SW 1271 (cell line): ENCODE measurements at places on chromosomes 13 and 19.

DNA sequence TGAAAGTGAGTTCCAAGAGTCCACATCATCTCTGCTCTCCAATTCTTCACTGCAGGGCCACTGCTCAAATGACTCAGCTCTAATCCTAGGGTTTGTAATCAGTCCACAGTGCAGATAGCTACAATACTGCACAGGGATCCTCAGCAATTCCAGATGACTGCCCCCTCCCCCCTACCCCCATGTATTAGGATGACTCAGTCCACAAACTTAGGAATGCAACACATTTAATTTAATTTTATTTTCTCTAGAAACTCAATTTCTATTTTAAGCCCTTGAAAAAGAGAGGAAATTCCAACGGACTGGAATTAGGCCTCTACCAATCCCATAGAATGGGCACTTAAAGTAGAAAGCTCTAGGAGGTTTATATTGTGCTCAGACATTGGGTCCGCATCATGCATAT is 173.8 kb upstream of the SOX21 start:
- no peak for DNase-seq

GRCh38 chr19:10270616-10271394 is at the start of gene ICAM1:
ICAM1 (plus strand) TSS chr19:10271120; CDS start chr19:10271160, 40 bp downstream.
- DNase-seq, result peak; percentile 30

- no peak for DNase-seq
These were observed 4.7 kb upstream of the B3GNT3 start for GRCh38 chr19:17790059-17790780.

- peak; percentile 77 for DNase-seq
These were observed 396.9 kb upstream of the SLITRK5 start for GRCh38 chr13:87274209-87274819.

DNA sequence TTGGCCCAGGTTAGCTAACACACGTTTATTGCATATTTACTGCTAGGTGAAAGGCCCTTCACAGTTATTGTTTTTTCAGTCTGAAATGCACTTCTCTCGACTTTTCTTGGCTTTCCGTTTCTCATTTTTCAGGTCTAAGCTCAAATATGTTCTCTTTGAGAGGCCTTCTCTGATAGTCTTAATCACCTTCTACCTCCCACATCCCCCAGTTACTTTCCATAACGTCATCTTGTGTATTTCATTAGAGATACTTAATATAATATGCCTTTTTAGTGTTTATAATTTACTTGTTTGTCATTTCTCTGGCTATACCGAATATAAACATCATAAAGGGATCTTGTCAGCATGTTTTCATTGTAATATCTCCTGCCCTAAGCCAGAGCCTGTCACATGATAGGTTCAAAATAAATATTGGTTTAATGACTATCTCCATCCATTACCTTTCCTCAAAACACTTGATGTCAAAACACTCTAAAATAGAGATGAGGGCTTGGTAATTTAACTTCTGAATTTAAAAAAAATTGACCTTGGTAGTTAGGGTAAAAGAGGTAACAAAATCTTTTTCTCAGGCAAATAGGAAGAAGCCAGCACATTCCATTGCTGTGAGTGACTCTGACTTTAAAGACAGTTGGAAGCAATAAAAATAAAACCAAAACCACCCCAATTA is 168.6 kb upstream of the RFC3 start:
- DNase-seq, result no peak

DNA sequence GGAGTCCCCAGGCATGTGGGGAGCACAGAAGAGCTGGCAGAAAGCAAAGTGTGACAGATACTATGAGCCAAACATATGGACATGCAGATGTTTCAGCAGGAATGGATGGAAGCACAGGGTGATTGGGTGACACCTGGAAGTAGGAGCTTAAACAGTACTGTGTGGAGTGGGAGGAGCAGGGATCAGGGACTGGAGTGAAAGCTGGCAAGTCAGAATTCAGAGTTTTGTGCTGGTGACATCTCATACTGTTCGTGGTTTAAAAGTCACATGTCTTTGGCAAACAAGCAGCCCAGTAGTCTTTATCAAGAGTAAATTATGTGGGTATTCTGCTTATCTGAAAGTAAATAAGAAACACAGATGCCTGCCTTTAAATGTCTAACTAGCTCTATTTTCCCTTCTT is 408.2 kb downstream of the COG6 start:
- DNase-seq, result no peak

DNA sequence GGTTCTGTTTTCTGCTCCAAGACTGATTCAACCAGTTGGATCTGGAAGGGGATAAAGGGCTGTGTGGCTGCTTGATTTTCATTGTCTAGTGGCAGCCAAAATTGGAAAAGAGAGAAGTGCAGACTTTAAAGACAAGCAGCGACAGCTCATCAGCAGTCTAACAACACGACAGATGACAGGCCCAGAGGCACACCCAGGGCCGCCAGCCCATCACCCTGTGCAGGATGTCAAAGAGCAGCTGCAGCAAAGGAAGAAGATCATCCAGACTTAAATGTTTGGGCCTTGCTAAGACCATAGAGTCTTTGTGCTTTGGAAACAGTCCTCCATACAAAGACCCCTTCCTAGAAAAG is 421.0 kb upstream of the KLF12 start:
- no peak for DNase-seq

DNA sequence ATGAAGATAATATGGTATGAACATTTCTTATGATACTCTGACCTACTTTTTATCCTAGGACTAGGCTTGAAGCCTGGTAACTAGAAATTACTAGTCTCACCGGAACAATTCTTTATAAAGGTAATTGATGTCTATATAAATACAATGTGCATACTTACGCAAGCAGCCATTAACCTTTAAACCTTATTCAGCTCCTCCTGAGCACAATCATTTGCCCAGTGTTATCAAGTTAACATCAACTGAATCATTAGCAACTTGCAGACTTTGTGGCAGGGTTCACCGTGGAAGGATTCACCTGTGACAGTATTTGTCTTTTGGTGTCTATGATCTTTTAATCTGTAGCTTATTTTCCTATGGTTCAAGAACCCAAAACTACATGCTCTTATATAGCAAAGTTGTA is 508.6 kb upstream of the KLHL1 start:
- no peak for DNase-seq

DNA sequence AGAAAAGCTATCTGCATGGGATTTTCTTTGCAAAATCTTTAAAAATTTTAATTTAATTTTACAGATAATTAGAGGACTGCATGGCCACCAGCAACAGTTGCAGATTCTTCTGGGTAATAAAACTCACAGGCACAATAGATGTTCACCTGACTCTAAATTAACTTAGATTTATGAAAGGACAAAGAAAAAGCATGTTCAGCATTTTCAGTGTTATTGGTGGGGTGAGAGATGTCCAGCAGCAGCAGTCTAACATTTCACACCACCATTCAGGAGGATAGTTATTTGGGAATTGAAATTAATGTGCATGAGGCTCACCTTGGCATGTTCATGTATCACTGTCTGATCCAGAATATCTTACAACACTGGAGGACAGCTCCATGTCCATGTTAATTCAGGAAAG is 74.0 kb downstream of the SCGB2B2 start:
- DNase-seq, result no peak

GRCh38 chr19:10646456-10647159 is 7.5 kb upstream of the ILF3 start:
- DNase-seq, result no peak

- DNase-seq, result no peak
These were observed 83.3 kb downstream of the KCTD15 start for GRCh38 chr19:33879818-33880575.

GRCh38 chr13:33146843-33147611 is 130.8 kb downstream of the KL start:
- DNase-seq, result no peak

GRCh38 chr13:28421676-28422410 is 73.1 kb downstream of the FLT1 start:
- DNase-seq, result no peak

DNA sequence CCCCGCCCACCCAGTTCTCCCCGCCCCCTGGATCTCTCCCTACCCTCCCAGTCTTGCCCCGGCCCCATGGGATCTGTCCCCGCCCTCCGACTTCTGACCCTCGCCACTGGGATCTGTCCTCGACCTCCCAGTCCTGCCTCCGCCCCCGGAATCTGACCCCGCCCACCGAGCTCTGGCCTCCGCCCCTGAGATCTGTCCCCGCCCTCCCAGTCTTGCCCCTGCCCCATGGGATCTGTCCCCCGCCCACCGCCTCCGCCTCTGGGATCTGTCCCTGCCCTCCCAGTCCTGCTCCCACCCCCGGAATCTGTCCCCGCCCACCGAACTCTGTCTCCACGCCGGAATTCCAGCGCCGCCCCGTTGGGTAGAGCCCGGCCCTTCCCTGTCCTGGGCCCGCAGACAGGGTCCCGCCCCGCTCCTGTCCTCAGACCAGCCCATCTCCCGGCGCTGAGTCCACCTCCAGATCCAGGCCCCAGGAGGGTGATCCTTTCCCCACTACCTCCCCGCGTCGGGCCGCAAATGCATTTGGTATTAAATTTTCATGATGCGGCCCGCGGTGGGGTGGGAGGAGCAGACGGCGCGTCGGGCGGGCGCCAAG is 1.5 kb upstream of the SLC17A7 start:
- DNase-seq, result peak; percentile 70

GRCh38 chr13:108897955-108898354 is 268.5 kb downstream of the MYO16 start:
- DNase-seq, result no peak

- DNase-seq, result no peak
These were observed 150.4 kb downstream of the PDS5B start for GRCh38 chr13:32736648-32737047.

- DNase-seq, result no peak
These were observed 736.9 kb upstream of the PCDH9 start for GRCh38 chr13:67967031-67967430.

- DNase-seq, result no peak
These were observed 45.9 kb downstream of the SLC15A1 start for GRCh38 chr13:98706446-98707110.

- DNase-seq, result no peak
These were observed 66.5 kb downstream of the PAN3 start for GRCh38 chr13:28204690-28205443.

GRCh38 chr13:29920025-29920643 is 69.7 kb upstream of the UBL3 start:
- no peak for DNase-seq

GRCh38 chr13:53143757-53144339 is 115.2 kb downstream of the OLFM4 start:
- no peak for DNase-seq

- DNase-seq, result no peak
These were observed 52.9 kb downstream of the SLC7A9 start for GRCh38 chr19:32816555-32817099.

- no peak for DNase-seq
These were observed 7.6 kb upstream of the GRIN3B start for GRCh38 chr19:992670-993055.

- no peak for DNase-seq
These were observed 28.9 kb downstream of the ARHGEF7 start for GRCh38 chr13:111143865-111144540.

- DNase-seq, result no peak
These were observed 666 bp downstream of the SAMD1 start for GRCh38 chr19:14089662-14090508.

DNA sequence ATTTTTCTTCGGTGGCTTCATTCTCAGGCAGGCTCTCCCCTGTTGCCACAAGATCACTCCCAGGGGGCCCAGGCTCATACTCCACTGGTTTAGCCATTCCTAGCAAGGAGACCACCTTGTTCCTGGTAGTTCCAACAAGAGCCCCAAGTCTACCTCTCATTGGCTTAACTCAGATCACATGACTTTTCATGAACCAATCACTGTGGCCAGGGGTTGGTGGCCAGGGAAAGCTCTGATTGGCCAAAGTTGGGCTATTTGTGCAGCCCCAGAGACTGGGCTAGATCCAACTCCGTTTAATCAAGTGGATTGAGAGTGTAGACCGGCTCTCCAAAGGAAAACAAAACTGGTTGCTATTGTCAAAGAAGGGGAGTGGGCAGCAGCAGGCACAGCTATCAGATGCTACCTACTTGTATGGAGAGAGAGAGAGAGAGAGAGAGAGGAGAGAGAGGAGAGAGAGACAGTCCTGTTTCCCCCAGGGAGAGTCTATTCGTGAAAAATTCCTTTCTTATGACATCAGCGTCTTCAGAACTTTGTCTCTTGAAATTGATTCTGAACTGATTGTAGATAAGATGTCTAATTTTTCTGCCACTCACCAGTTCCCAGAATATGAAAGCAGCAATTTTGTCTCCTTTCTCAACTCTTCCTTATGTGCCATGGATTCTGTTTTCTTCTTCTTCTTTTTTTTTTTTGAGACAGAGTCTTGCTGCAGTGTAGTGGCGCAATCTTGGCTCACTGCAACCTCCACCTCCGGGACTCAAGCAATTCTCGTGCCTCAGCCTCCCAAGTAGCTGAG is 5.9 kb downstream of the CEACAM19 start:
- no peak for DNase-seq

- no peak for DNase-seq
These were observed 57.2 kb downstream of the TNFRSF19 start for GRCh38 chr13:23627410-23627809.

- no peak for DNase-seq
These were observed 118.5 kb downstream of the IRS2 start for GRCh38 chr13:109667807-109668291.
